Choroid plexus epithelial cell (primary cell): ENCODE measurements at places on chromosomes 7 and 10.

GRCh38 chr10:89981891-89982290 is 280.5 kb downstream of the KIF20B start:
- peak; percentile 29 for DNase-seq

- peak; percentile 59 for DNase-seq
Observed at GRCh38 chr7:16753102-16753931, at the start of gene TSPAN13. Gene TSPAN13, plus strand, starts transcription at chr7:16753755. Its CDS starts 213 bp downstream, at chr7:16753968.

DNA sequence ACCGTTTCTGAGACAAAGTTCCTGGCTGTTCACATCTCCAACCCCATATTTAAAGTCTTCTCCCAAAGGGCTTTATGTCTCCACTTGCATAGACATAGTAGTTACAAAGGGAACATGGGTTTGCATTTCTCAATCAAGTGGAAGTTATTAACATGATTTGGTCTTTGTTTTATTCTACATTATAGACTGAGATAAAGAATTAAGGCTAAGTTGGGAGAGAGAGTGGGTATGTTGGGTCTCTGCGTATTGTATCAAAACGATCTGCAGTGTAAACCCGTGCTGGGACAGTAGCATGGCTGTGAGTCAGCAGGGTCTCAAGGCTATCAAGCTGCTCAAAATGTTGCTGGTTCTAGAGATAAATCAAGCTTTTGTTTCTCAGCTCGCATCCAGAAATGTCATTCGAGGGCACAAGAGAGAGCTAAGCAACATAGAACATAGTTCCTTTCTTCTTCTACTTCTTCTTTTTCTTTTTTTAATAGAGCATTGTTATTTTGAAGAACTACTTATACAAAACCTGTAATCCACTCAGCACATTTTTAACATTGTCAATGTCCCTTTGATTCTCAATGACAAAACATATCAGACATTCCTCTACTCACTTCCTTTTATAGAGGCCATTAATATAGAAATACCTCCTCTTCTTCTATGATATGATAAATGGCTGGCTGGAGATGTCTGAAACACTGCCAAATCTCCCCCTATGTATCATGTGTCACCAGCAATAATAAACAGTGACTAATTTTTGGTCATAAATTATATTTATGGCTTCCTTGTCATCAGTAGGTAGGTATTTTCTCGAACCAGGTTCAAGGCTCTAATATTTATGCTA is 34.5 kb upstream of the RHOBTB1 start:
- no peak for DNase-seq

DNA sequence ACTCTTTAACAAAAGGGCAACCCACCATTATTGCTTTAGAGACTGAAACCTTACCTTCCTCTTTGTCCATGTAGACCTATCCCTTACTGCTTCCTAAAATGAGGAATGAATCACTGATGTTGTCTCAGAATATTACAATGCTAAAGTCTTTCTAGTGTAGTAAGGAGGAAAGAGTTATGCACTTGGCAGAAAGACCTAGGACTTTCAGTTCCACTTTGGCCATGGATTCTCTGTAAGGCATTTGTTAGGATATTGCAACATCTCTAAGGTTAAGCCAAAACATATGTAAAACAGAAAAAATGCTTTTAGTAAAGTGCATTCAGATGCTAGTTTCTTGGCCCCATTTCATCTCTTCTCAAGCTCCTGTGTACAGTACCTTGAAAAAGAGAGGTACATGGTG is 230.9 kb downstream of the PARD3 start:
- peak; percentile 93 for DNase-seq

DNA sequence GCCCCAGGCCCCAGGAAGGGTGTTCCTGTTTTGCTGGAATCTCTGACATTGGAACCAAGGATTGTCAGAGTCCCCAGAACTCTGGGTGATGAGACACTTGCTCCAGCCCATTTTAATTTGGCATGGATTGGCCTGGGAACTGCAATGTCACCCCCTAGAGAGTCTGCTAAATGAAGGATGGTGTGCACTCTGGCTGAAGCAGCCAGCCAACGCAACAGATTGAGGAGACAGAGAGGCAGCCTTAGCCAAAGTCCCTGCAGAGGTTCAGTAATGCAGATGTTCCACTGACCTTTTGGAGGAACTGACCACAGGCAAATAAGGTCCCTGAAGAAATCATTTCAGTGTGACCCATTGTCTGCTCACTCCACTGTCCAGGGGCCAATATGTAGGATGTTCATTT is 13.4 kb downstream of the LRRC18 start:
- DNase-seq: no peak

DNA sequence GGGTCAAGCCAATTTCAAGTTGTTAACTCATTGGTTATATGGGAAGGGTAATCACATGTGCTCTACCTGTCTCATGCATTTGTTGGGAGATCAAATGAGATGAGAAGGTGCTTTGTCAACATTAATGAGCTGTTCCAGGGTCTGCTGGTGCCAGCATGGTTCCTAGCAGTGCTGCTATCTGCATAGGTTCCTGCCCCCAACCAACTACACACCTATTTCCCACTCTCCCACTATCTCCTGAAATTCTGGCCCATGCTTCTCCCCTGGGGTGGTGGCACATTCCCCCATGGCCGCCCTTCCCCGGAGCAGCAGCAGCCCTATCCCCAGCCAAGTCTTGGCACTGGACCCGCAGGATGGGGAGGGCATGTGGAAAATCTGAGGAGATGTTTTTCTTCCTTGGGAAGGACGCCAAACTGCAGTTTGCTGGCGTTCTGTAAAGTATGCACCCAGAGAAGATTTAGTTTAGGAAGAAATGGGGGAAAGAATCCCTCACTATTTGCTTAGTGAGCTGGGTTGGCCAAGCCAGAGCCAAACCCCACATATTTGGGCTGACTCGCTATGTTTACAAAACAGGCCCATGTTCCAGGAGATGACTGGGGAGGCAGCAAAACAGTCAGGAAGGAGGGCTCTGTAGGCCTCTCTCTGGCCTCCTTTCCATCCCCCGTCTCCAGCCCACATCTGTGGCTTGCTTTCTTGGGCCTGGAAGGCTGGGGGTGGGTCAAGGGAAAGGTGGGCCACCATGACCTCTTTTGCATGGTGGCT is 42.5 kb downstream of the PPP1R3C start:
- DNase-seq: peak; percentile 78

- DNase-seq: peak; percentile 87
Observed at GRCh38 chr10:74056050-74056818, 58.3 kb downstream of the VCL start.

GRCh38 chr10:119526621-119527592 is 15.6 kb downstream of the RGS10 start:
- no peak for DNase-seq

- DNase-seq: peak; percentile 57
Observed at GRCh38 chr7:42227936-42228591, 8.9 kb downstream of the GLI3 start.

DNA sequence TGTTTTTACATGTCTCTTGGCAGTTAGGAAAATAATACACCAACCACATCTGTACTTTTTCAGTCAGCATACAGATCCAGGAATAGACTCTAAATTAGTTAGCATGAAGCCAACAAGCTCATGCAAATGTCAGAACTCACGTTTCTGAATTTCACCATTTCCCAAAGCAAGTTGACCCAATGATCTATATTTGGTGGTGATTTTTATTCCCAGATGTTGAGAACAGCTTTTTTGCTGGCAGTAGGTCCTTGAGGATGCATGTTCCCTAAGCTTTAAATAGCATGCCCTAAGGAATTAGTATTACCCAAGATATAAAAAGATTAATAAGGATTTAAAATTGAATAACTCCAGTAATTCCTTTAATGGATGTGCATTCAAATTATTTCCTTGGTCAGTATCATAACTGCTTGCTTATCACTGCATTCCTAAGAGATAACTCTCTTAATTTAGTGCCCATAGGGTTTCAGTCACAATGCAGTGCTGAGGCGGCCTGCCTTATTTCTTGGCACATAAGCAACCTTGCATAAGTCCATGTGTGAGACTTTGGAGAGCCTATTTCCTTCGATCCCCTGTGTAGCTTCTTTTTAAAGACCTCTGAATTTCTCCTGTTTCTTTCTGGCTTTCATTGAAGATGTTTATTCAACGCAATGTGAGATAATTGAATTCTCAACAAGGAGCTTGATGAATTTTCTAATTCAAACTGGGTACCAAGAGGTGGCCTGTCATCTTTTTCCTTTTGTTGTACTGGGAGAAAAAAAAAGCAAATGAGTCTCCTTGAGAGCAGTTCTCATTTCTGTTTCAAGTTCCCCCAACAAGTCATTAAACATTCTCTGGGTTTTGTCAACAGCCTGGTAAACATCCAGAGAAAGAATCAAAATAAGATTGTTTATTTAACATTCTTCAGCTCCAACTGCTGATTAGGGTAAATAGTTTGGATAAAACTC is 135.3 kb upstream of the MEOX2 start:
- DNase-seq: peak; percentile 16

DNA sequence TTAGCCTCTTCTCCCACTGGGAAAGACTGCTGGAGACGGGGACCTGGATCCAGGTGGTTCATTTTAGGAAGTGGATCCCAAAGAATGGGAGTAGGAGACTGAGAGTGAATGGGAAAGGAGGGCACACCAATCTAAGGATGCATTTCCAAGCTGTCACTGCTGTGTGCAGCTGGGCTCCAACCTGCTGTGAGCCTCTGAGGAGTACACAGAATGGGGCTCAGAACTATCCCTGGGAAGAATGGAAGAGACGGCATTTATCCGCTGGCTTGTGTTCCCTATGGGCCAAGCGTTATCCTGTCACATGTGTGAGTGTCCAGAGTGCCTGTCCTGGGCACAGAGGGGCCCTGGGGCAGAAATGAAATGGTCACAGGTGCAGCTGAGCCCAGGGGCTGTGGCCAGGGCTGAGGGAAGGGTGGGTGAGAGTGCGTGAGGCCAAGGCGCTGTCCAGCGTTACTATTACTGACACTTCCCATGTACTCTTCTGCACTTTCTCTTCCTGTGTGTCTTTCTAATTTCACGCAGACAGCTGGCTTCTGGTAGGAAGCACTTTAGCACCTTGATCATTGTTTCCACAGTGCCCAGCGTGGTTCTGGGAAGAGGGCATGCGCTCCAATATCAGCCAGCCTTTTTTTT is 35.4 kb upstream of the PODXL start:
- no peak for DNase-seq

DNA sequence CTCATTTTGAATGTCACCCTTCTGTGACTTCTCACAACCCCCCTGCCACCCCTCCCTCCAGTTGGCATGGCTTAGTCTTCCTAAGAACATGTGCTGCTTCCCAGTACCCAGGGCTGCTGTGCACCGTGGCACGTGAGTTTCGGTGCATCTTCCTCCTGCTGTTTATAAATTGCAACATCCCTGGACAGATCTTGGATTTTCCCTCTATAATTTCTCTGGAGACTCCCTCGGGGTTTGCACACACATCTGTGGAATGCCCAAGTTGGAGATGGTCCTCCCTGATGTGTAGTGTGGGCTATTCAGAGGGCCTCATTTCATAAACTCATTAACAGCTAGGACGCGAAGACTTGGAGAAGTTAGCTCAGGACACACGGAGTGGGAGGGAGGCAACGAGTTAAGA is 52.9 kb downstream of the IKZF1 start:
- no peak for DNase-seq

DNA sequence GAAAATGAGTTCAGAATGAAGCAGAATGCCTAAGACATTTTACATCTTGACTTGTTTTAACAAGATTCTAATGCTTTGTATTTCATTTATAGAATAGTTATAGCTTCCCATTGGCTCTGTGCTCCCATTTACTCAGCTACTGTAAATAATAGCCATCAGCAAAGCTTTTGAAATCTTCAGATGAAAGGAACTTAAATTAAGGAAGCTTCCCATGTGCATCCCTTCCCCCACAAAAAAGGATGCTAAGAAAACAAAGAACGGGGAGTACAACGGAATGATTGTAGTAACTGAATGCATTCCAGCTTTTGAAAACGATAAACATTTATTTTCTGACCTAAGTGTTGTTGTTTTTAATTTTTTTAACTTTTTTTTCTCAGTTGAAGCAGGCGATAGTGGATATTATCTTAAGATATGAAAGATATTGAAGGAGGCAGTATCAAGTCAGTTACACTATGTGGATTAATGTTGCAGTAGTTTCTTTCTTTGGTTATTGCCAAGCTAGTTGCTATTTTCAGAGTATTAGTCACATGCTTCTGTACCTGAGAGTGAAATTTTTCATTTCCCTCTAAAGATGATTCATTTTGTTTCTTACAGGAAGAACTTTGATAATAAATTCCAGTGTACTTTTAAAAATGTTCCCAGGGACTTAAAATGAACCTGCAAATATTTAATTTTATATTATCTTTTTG is 129.2 kb downstream of the KCND2 start:
- peak; percentile 22 for DNase-seq

DNA sequence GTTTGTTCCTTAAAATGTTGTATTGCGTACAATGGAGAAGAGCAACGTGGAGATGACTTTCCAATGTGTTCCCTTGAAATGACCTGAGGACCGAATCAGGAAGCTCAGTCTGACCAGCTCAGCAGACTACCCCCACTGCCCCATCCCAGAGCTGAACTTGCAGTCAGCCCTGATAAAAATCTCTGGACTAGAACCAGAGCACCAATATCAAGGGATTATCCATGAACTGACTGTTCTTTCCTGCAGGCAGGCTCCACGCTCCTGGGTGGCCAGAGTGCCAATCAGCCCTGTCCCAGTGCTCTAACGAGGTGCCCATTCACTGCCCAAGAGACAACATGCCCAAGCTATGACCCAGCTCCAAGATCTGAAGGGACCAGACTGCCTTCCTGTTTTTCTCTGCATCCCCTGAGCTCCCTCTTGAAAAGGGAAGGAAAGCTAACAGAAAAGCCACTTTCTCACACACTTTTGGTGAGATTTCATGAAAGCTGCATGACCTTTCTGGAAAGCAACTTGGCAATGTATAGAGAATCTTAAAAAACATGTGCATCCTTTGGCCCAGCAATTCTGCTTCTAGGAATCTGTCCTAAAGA is 130.2 kb downstream of the KCNMA1 start:
- no peak for DNase-seq

GRCh38 chr7:42453931-42454361 is 216.9 kb upstream of the GLI3 start:
- no peak for DNase-seq

- no peak for DNase-seq
Observed at GRCh38 chr7:100539436-100540006, 518 bp downstream of the AGFG2 start.

DNA sequence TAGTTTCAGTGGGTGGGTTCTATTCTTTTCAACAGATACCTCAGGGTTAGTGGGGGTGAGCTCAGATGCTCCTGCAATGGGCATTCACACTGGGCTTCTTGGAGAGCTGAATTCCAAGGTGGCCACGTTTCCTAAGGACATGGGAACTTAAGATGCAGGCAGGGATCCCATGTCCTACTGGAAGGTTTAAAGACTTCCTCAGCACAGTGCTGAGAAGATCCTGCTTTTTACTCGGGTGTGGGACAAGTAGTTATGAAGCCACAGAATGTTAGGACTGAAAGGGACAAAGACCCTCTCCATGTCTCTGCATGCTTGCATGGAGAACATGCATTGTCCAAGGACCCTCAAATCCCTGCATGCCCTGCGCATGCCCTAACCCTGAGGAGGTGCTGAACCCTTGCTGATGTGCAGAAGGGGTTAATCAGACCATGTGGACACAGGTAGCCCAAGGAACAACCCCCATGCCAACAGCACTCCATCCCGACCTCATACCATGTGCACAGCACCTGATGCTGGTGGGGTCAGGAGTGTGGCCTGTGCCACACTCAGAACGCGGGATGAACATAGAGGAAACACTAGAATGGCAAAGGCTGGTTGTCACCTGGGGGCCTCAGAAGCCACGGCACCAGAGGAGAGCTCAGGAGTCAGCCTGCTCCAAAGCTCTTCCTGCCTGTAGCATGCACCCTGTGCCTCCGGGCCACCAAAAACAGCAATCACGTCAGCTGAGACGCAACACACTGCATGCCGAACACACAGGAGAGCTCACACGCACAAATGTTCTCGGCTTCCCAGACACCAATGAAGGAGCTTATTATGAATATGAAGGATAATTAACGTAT is 15.2 kb downstream of the IL2RA start:
- DNase-seq: no peak

- DNase-seq: no peak
Observed at GRCh38 chr7:23293500-23294073, 5.6 kb upstream of the MALSU1 start.
